Amniotic stem cell (primary cell): ENCODE measurements at places on chromosomes 2 and 18.

- DNase-seq: no peak
Measured at GRCh38 chr2:158934170-158934569, 34.3 kb upstream of the TANC1 start.

GRCh38 chr2:30436859-30437435 lies 10.1 kb upstream of the LCLAT1 start:
- DNase-seq: no peak

DNA sequence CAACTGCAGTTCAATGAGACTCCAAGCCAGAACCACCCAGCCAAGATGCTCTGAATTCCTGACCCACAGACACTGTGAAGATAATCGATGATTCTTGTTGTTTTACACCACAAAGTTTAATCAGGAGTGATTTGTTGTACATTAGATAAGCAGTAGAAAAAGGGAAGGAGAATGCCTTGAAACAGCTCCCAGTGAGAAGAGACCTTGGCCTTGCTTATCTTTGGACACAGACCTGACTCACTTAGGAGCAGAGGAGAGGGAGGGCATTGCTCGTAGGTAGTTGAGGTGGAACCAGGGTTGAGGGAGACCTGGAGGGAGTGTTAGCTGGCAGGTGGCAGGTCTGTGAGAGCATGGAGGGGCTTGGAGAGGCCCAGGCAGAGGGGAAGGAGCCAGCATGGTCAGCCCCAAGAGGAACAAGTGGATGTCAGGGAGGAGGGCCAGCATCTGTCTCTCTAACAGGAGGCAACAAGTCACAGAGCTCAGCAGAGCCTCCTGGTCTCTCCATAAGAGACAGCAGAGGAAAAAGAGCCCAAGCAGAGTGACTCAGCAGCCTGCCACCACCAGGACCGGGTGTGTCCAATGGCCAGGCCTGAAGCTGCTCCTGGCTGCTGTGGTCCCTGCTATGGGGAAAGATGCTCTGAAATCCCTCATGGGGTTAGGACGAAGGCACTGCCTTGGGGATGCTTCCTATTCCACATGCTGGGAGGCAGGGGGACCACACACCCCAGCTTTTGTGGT lies 161.6 kb upstream of the CAPN13 start:
- no peak for DNase-seq

DNA sequence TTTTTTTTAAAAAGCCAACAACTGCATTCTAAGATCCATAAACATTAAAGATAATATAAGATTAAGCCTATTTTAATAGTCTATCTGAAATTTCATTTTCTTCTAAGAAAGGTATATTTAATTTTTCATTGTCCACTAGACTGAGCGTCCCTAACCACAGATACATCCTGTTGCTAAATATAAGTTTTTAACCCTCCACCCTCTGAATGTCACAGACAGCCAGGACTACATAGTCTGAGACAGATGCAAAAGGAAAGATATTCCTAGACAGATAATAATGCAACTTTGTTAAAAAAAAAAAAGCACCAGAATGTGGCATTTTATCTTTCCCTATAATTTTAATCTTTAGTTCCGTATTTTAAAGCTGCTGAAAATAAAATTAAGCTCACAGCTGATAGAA lies 114.6 kb downstream of the ZEB2 start:
- no peak for DNase-seq

DNA sequence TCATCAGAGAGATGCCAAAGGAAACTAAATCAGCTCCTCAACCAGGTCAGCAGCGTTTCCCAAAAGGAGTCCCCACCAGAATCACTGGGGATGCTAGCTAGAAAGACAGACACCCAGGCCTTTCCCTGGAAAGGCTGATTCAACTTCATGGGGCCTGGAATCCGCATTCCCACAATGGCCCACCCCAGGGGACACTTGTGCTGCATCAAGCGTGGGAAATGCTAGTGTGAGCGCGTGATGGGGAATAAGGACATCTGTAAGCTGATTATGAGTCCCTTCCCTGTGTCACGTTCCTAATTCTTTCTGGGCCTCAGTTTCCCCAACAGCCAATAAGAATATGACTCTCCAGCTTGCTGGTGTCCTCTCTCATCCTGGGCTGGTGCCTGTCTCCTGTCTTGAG lies 2.2 kb upstream of the WNT10A start:
- DNase-seq: no peak

DNA sequence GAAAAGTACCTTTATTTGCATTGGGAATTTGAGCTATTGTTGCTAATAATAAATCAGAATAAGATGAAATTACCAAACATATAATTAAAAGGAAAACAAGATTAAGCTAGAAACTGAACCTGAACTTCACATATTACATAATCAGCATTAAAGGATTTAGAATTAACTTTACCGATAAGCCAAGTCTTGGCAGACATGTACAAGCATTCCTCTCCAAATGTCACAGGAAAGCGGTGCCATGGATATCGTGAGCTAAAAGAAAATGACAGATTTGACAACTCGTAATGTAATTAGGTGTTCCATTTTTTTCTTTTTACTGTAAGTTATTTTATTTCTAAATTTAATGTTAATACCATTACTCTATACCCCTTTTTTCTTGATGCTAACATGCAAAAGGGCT lies 55.1 kb upstream of the CD302 start:
- no peak for DNase-seq

- DNase-seq: no peak
Measured at GRCh38 chr2:28361991-28362710, 30.5 kb upstream of the FOSL2 start.

GRCh38 chr2:129728035-129728972 lies 251.2 kb upstream of the RAB6C start:
- no peak for DNase-seq

- DNase-seq: no peak
Measured at GRCh38 chr2:226304308-226304707, 495.3 kb downstream of the IRS1 start.

- no peak for DNase-seq
Measured at GRCh38 chr2:144607099-144607498, 87.2 kb upstream of the ZEB2 start.

DNA sequence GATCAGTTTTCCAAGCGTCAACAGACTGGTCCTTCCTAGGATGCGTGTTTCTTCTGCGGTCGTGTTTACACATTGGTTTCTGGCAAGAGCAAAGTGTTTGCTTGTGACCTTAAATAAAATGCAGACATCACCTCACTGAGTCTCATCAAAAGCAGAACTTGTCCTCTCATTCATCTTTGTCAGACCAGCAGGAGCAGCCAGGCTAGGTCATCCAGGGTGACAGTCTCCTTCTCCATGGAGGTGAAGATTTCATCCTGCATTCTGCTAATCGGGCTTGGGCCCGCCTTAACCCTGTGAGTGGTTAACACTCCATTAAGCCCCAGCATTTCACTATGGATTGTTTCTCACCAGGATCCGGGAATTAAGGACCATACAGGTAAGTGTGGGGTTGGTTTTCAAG lies 64.2 kb upstream of the PID1 start:
- DNase-seq: no peak

- no peak for DNase-seq
Measured at GRCh38 chr18:75360215-75360614, 67.3 kb downstream of the SMIM21 start.

DNA sequence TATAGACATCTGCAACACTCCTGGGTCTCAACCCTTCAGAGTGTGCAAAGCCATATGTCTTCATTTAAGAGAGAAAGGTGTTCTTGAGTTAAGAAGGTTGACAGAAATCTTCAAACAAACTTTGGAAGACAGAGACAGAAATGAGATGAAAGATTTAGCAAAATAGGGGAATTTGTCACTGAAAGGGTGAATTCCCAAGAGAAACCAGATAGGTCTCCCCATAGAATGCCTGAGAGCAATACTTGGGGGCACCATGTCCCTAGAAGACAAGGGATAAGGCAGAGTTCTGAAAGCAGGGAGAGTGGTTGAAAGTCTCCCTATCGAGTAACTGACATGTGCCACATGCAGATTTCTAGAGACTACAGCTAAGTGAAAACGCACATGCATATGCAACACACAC lies 50.0 kb downstream of the AP1S3 start:
- no peak for DNase-seq

- no peak for DNase-seq
Measured at GRCh38 chr2:235390108-235390815, 103.6 kb upstream of the AGAP1 start.

DNA sequence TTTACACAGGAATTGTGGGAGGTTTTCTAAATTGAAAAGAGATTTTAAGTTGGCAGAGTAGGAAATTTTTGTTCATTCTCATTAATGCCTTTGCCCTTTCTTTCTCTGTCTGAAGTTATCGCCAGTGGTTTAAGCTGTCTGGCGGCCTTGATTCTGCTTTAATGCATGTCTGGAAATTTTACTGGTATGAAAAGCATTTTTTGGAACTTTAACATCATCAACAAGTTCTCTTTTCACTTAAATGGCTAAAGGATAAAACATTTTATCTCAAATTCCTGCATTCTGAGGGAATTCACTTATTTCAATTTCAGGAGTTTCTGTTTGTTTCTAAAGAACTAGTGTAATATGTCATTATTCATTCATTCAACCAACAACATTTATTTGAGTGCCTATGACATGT lies 233.9 kb upstream of the FOSL2 start:
- no peak for DNase-seq

DNA sequence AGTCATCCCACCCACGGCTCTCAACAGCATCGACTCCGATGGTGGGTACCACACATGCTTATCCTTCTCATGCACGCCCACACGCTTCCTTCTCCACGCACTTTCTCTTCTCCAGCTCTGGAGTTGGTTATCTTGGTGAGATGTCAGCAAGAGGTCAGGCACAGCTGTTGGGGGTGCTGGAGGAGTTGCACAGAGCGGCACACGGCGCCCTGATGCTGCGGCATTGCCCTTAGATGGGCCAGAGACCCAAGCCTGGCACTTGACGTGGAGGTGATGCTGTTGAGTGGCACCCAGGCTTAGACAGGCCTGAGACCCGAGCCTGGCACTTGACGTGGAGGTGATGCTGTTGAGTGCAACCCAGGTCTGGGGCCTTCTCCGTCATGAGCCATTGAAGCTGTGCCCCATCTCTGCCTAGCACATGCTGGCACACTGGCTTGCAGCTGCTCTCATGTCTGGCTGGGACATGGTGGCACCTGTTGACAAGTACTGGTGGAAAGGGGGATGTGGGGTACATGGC lies 83.2 kb downstream of the DGKD start:
- DNase-seq: no peak

DNA sequence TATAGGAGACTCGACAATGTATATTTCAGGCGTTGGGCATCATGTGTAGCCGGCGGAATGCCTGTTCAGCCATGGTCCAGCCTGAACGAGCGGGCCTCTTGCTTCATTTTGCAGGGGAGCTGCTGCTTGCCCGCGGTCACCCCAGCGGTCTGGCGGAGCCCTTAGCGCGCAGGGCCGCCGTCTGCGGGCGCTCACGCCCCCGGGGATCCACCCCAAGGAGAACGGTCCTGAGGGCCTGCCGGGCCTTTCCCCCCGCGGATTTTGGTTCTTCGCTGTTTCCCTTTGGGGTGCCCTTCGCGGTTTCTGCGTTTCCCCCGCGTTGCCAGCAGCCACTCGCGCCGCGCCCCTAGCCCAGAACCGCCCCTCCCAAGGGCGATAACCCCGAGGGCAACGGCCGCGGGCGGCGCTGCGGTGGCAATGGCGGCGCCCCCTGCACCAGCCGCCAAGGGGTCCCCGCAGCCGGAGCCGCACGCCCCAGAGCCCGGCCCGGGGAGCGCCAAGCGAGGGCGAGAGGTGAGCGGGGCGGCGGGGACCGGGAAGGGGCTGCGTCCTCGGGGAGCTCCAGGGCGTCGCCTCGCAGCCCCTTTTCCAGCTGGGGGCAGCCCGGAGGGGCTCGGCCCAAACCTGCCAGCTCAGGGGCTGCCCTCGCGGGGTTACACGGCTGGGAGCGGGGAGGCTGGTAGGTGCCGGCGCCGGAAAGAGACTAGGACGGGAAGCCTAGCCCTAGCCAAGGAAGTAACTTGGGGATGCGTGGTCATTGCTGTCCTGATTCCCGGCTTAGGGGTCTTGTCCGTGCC lies at the start of gene MFSD2B:
MFSD2B (plus strand) TSS at position 406 of the 797 bp plus-strand sequence; CDS start at position 418, 12 bp downstream.
- DNase-seq: no peak

- DNase-seq: no peak
Measured at GRCh38 chr18:55384551-55385275, 203.3 kb downstream of the TCF4 start.
